Kidney glomerular epithelial cell (primary cell): ENCODE measurements at places on chromosomes 3 and 15.
A peak's percentile ranks its signal among the peaks of the same experiment; 100 is the strongest.

DNA sequence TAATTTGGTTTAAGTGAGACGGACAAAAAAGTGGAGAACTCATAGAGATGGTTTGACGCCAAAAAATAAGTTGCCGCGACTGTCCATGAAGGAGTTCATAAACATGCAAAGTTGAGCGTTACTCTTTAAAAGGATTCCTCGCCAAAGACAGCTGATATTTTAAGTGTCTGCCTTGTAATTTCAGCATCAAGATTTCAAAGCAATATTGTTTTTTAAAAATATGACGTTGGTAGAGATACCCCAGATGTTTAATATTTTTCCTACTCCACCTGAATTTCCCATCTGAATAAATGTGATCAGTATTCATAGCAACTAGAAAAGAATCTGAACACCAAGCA is 155.0 kb downstream of the TUSC7 start:
- DNase-seq: no peak

DNA sequence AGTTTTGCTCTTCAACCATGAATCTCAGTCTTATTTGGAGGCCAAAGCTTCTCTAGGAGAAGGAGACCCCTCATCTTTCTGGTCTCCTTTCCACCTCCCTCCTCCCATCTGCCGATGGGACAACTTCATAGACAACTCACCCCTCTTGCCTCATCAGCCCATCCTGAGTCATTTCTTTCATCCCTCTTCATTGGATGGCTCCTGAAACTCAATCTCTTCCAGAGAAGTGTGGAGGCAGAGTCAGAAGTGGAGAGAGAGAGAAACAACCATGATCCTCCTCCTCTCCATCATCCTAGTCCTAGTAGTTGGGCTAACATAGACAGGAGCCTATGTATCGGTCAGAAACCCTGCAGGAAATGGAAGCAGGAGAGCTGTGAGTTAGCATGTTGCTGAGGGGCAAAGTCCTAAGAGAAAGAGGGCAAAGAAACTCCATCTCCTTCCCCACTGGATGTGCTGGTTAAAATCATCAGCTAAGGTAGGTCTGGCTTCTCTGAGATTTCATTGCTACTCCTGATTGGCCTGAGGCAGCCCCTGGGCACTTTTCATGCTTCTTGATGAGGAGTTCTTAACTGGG is 21.3 kb upstream of the HCN4 start:
- DNase-seq: no peak

DNA sequence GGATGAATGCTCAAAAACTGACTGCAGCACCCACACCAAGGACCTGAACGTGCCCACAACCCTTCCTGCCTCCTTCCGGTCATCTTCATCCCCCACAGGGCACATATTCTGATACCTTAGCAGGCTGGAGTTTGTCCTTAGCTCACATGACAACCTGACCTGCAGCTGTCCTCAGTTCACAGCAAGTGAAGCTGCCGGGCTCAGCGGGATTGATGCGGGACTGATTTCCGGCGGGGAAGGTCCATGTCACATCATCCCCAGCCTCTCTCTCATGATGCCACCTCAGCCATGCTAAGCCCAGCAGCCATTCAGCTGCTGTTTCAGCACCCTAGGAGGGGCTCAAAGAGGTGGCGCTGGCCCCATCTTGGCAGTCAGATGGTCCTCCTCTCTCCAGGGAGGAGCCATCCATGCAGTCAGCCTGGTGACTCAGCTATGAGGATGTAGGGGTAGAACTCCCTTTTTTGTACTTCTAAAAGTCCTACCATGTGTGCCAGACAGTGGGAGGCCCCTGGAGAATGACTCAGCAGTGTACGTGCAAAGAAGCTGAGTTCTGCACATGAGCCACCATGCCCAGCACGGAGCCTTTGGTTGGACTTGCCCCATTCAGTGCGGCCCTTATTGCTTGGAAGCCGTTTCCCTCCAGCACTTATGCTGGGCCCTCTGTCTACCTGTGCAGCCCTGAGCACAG is 9.5 kb downstream of the CA12 start:
- peak; percentile 88 for DNase-seq

- DNase-seq: no peak
These were observed 3.9 kb upstream of the HHLA2 start for GRCh38 chr3:108292450-108292849.

GRCh38 chr3:76410762-76411281 is 625.5 kb upstream of the ZNF717 start:
- DNase-seq: no peak

DNA sequence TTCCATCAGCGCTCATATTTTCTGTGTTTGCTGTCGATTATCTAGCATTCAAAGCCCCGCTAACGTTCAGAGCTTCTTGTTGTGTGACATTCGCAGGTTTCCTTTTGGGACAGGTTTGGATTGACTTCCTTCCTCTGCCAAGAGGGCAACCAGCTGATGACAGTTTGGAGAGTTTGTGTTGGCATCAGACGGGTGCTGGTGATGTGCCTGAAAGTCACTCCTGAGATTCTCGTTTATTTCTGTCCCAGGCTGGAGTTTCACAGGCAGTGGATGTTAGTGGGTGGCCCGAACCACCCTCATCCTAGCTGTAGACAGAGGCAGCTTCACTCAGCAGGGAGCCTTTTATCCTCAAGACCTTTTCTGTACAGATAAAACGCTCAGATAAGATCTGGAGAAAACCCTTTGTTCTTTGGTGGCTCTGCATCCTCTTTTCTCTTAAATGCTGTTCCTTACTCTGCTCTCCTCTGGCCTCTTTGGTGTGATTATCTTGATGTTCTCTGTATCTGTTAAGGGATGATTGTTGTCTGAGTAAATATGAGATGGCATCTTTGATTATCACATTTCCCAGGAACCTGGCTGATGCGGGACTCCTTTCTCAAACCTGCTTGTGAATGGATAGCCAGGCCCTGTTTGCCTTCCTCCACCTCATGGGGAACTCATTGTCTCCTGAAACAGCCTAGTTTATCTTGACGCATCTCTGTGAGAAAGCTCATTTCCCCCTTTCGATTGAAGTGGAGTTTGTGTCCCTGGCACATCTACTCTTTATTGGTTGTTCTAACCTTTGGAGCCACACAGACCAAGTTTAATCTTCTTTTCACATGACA is 35.9 kb downstream of the CGNL1 start:
- DNase-seq: no peak

GRCh38 chr3:163384383-163384782 is 1693.9 kb downstream of the SI start:
- no peak for DNase-seq

DNA sequence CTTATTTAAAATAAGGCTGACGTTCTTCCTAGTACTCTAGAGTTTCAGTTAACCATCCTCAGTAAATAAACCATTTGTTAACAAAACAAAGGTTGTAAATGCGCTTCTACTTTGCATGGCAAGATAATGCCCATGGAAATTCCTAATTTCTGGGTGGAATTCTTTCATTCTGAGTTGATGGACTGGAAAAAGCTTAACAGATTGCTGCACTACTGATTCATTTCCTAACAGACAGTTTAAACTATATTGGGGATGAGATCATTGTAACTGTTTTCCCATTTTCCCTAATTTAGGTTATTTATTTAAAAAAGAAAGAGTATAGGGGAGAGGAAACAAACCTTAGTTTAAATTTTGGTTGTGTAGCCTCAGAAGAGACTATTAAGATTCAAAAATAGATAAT is 342.2 kb downstream of the NLGN1 start:
- DNase-seq: no peak

DNA sequence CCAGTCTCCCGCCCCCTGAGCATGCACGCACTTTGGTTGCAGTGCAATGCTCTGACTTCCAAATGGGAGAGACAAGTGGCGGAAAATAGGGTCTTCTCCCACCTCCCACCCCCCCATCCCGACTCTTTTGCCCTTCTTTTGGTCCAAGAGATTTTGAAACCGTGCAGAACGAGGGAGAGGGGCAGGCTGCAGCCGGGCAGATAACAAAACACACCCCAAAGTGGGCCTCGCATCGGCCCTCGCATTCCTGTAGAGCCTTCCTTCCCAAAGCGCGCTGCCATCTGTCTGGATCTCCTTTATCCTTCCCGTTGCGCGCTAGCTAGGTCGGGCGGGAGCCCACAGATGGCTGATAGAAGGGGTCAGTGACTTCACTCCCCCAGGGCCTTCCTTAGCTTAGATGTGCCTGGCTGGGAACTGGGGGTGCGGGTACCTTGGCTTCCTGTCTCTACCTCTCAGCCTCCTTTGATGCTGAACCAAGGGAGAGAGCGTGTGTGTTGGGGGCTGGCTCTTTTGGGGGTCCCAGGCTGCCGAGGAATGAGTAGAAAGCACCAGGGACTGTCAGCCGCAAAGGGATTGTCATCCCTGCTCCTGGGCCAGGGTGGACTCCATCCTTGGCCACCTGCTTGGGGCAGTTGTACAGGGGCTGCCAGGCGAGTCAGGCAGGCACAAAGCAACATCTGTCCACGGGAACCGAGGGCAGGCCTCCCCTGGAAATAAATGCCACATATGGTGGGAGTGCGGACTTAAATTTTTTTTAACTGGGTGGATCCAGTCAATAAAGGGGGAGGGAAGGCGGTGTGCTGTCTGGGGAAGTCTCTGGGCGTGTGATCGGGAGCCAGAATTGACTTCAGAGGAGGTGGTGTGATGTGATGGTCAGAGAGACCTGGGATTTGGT is 1.8 kb downstream of the SMAD3 start:
- no peak for DNase-seq

DNA sequence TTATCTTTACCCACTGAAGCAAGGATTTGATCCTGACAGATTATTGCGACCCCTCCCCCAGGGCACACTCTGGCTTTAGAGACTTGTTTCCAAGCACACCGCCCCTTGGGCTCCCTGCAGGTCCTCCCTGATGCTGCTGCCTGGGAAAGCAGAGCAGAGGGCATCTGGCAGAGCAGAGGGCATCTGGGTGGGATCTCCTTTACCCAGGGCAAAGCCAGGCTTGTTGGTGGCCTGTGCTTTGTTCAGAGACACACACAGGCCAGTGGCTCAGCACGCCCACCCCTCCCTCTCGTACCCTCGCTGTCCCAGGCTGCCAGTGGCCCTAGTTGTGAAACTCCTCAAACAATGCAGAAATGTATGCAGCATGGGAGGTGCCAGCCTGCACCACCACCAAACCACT is 4.8 kb downstream of the KLF13 start:
- DNase-seq: no peak

GRCh38 chr15:51168700-51169099 is 74.0 kb upstream of the TNFAIP8L3 start:
- no peak for DNase-seq

- DNase-seq: peak; percentile 16
These were observed 69.8 kb downstream of the TIGIT start for GRCh38 chr3:114363554-114364202.

GRCh38 chr15:78003539-78004008 is 73.9 kb downstream of the TBC1D2B start:
- no peak for DNase-seq

GRCh38 chr3:194395778-194396538 is 3.1 kb downstream of the GP5 start:
- DNase-seq: peak; percentile 14

DNA sequence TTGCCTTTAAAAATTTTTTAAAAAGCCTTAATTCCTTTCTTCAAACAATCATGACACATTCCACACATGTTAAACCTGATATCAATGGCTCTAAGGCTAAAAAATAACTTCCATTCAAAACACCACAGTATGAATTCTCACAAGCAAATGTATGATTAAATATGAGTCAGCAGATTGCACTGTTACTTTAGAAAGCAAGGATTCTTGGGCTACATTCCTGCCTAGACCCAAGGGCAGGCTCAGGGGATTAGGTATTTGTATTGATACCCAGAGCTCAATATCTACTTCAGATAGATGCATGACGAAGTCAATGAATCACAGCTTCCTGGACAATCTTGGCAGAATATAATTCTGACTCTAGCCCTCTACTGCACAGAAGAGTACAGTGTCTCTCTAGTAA is 65.7 kb downstream of the RARB start:
- DNase-seq: peak; percentile 32

- DNase-seq: peak; percentile 61
These were observed 107.1 kb upstream of the ICE2 start for GRCh38 chr15:60585743-60586708.

DNA sequence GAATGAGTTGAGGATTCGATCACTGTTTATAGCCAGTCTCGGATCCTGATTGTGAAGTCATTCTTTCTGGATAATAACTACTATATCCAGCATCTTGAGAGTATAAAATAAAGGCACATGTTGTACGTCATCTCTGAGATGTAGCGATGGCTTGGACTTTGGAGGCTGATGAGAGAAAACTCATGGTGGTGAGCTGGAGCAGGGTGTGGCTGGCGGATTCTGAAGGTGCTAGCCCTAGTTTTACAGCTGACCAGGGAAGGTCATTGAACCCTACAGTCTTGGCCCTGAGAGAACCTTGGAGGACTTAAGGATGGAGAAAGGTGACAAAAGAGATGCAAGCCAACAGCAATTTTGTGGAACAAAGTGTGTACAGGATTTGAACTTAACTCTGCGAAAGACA is 153.8 kb downstream of the IGF1R start:
- DNase-seq: no peak

GRCh38 chr15:38882221-38882620 is 317.6 kb upstream of the RASGRP1 start:
- no peak for DNase-seq

DNA sequence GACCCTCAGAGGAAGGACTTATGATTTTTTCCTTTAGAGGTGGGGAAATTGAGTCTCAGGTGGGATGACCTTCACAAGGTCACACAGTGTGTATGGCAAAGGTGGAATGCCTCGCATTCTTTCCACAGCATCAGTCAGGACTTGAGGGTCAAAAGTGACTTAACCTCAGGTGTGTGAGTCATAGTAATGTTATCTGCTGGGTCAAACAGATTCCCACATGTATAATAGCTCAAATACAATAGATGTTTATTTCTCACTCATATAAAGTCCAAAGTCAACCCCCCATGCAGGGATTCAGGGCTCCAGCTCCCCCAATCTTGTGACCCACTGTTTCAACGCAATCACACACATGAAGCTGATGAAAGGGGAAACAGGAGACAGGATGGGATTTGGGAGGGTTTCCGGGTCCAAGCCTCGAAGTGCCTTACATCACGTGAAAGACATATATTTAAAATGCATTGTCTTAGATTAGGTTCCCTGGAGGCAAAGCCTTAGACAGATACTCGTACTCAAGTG is 34.0 kb upstream of the CCDC174 start:
- DNase-seq: no peak

DNA sequence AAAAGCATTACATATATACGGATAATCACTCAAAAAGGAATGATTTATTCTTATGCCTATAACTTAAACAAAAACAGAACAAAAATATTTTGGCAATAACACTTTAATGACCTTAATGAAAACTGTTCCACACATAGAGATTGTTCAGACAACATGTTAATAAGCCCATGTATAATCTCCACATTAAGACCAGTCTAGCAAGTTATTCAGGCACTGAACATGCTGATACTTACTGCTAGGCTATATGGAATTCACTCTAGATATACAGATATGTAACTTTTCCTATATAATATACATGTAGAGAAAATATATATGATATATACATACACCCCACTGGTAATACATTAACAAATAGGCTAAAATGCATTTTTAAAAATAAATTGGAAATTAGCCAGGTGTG is 43.8 kb upstream of the USP50 start:
- DNase-seq: no peak

- peak; percentile 20 for DNase-seq
These were observed 153.8 kb downstream of the SEMA6D start for GRCh38 chr15:47870956-47871625.

- DNase-seq: no peak
These were observed 20.8 kb upstream of the ALDH1L1 start for GRCh38 chr3:126201168-126201567.

- no peak for DNase-seq
These were observed 35.8 kb upstream of the SLCO2A1 start for GRCh38 chr3:134065252-134066157.

GRCh38 chr15:65066001-65066634 is 1.7 kb downstream of the RASL12 start:
- peak; percentile 9 for DNase-seq
